ENCODE measurements at places on chromosomes 5 and 9. TPM values are rescaled to one million over a fixed set of nuclear protein-coding genes. Genes with fewer than 3 reads are reported as not detected.

The HOMER1 gene
- total RNA-seq: 2.5 TPM

The PTCD2 gene
- 10.8 TPM for total RNA-seq

The TAF1L gene
- total RNA-seq: not detected

The SLC6A18 gene
- not detected for total RNA-seq

The FKTN gene
- 8.6 TPM for total RNA-seq

The FOXD4 gene
- total RNA-seq: 0.13 TPM

The SYK gene
- total RNA-seq: 0.03 TPM

The AFAP1L1 gene
- total RNA-seq: 12.3 TPM

The WDR38 gene
- total RNA-seq: 0.14 TPM

The EIF4E1B gene
- total RNA-seq: not detected

The TTC23L gene
- total RNA-seq: not detected

The LTC4S gene
- total RNA-seq: 0.28 TPM

The CD274 gene
- total RNA-seq: 1.3 TPM

The JAKMIP2 gene
- total RNA-seq: not detected

The PKD2L2 gene
- total RNA-seq: not detected

The SHC3 gene
- total RNA-seq: 0.40 TPM

The DNAJC18 gene
- 6.6 TPM for total RNA-seq

The PHAX gene
- total RNA-seq: 49.1 TPM

The SIT1 gene
- total RNA-seq: not detected

The PLPP7 gene
- total RNA-seq: not detected

Data from A549 treated with AZD2906 at 1 μM for 4 hours (cell line).